A549 treated with Hydrocortisone at 1 μM for 4 hours (cell line): ENCODE measurements at places on chromosomes 12 and 14. TPM values are rescaled to one million over a fixed set of nuclear protein-coding genes. Genes with fewer than 3 reads are reported as not detected.

The DDHD1 gene
- 5.1 to 8.1 TPM (median 6.0 TPM) in 5 replicates for total RNA-seq

The CISTR gene
- total RNA-seq: not detected in 5 replicates

The ANKRD33 gene
- total RNA-seq: 0.03 to 0.15 TPM in 2 of 5 replicates, not detected in the others

The KRT79 gene
- total RNA-seq: 0.08 TPM in 1 of 5 replicates, not detected in the others

The RFC5 gene
- 35.8 to 45.2 TPM (median 40.1 TPM) in 5 replicates for total RNA-seq

The PAPLN gene
- total RNA-seq: 4.4 to 5.6 TPM (median 5.3 TPM) in 5 replicates

The RTN1 gene
- 0.07 to 0.12 TPM (median 0.12 TPM) in 3 of 5 replicates, not detected in the others for total RNA-seq

The SCN8A gene
- total RNA-seq: 1.00 to 1.7 TPM (median 1.5 TPM) in 5 replicates

The EEA1 gene
- 3.6 to 7.6 TPM (median 6.3 TPM) in 5 replicates for total RNA-seq

The RIN3 gene
- 19.8 to 22.4 TPM (median 21.1 TPM) in 5 replicates for total RNA-seq

The HOXC12 gene
- 0.02 to 0.05 TPM in 2 of 5 replicates, not detected in the others for total RNA-seq

The KCNMB4 gene
- total RNA-seq: 0.16 to 0.45 TPM (median 0.30 TPM) in 5 replicates

The AQP6 gene
- 0.13 TPM in 1 of 5 replicates, not detected in the others for total RNA-seq

The STAC3 gene
- 0.18 to 0.36 TPM (median 0.30 TPM) in 5 replicates for total RNA-seq

The FOXG1 gene
- 0.13 to 0.22 TPM (median 0.18 TPM) in 5 replicates for total RNA-seq

The PTHLH gene
- total RNA-seq: 12.1 to 13.9 TPM (median 13.2 TPM) in 5 replicates

The TAS2R30 gene
- 0.05 to 0.06 TPM in 2 of 5 replicates, not detected in the others for total RNA-seq

The MYH6 gene
- total RNA-seq: 0.03 to 0.16 TPM (median 0.12 TPM) in 5 replicates

The RNASE12 gene
- not detected in 5 replicates for total RNA-seq

The TBC1D30 gene
- 1.1 to 1.4 TPM (median 1.3 TPM) in 5 replicates for total RNA-seq

The CLEC4A gene
- total RNA-seq: 0.21 TPM in 1 of 5 replicates, not detected in the others

The SERPINA9 gene
- total RNA-seq: not detected in 5 replicates

The MYO1H gene
- total RNA-seq: not detected in 5 replicates

The MYL6B gene
- total RNA-seq: 66.8 to 83.8 TPM (median 78.9 TPM) in 5 replicates

The SPTLC2 gene
- 30.2 to 37.5 TPM (median 33.1 TPM) in 5 replicates for total RNA-seq

The GLT8D2 gene
- 0.20 to 0.44 TPM (median 0.23 TPM) in 5 replicates for total RNA-seq

The TEP1 gene
- total RNA-seq: 8.2 to 10.7 TPM (median 9.4 TPM) in 5 replicates

The MAP1LC3B2 gene
- 0.47 to 1.6 TPM (median 1.3 TPM) in 5 replicates for total RNA-seq

The GCH1 gene
- 3.5 to 4.2 TPM (median 3.8 TPM) in 5 replicates for total RNA-seq

The KRT80 gene
- total RNA-seq: 39.0 to 49.0 TPM (median 41.2 TPM) in 5 replicates

The RPS6KL1 gene
- total RNA-seq: 0.21 to 0.67 TPM (median 0.45 TPM) in 5 replicates

The TOGARAM1 gene
- total RNA-seq: 6.6 to 9.7 TPM (median 7.8 TPM) in 5 replicates

The GPX2 gene
- 152 to 304 TPM (median 192 TPM) in 5 replicates for total RNA-seq

The PTGR2 gene
- total RNA-seq: 7.1 to 10.6 TPM (median 8.4 TPM) in 5 replicates

The DCAF11 gene
- 19.6 to 26.7 TPM (median 20.6 TPM) in 5 replicates for total RNA-seq

The CLEC1B gene
- total RNA-seq: not detected in 5 replicates

The SLC5A8 gene
- total RNA-seq: not detected in 5 replicates

The PTCSC3 gene
- not detected in 5 replicates for total RNA-seq

The FGF6 gene
- total RNA-seq: not detected in 5 replicates

The SLC38A2 gene
- 99.4 to 139 TPM (median 132 TPM) in 5 replicates for total RNA-seq

The MCRS1 gene
- total RNA-seq: 61.5 to 65.6 TPM (median 63.8 TPM) in 5 replicates

The TEX52 gene
- total RNA-seq: not detected in 5 replicates

The KLRB1 gene
- total RNA-seq: not detected in 5 replicates

The TIMELESS gene
- 33.4 to 38.2 TPM (median 36.3 TPM) in 5 replicates for total RNA-seq

The ART4 gene
- not detected in 5 replicates for total RNA-seq
